ENCODE measurements at places on chromosomes 3 and 15.

GRCh38 chr3:122938783-122939425 is 88.7 kb downstream of the SEMA5B start:
- peak; percentile 76 for DNase-seq

DNA sequence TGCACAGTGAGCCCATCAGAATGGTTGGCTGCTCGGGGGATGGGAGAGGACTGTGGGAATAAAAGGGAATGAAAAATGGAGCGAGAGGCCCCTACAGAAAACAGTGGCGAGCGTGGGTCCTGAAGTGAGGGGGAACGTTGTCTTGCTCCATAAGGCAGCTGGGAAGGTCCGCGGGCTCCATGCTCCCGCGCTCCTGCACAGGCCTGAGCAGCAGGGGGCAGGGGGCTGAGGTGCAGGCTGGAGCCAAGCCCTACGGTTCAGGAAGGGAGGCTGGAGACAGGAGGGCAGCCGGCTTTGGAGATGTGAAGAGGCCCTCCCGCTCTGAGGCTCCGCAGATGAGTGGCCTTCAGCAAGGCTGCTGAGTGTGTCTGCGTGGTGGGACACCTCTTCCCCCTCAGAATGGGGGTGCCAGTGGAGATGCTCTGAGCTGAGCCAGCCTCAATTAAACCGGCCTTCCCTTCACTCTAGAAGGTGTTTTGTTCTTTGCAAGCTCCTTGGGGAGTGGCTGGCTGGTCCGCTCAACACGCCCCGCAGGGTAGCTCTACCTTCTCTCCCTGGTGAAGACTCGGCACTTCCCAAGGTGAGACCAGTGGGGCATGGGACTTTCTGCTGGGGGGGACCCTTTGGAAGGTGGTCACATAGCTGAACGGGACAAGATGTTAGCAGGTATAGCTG is 208.0 kb downstream of the XXYLT1 start:
- no peak for DNase-seq

- DNase-seq = no peak
These were observed 5.0 kb downstream of the CHCHD4 start for GRCh38 chr3:14119651-14120050.

- no peak for DNase-seq
These were observed 8.5 kb upstream of the PIAS1 start for GRCh38 chr15:68045289-68046265.

DNA sequence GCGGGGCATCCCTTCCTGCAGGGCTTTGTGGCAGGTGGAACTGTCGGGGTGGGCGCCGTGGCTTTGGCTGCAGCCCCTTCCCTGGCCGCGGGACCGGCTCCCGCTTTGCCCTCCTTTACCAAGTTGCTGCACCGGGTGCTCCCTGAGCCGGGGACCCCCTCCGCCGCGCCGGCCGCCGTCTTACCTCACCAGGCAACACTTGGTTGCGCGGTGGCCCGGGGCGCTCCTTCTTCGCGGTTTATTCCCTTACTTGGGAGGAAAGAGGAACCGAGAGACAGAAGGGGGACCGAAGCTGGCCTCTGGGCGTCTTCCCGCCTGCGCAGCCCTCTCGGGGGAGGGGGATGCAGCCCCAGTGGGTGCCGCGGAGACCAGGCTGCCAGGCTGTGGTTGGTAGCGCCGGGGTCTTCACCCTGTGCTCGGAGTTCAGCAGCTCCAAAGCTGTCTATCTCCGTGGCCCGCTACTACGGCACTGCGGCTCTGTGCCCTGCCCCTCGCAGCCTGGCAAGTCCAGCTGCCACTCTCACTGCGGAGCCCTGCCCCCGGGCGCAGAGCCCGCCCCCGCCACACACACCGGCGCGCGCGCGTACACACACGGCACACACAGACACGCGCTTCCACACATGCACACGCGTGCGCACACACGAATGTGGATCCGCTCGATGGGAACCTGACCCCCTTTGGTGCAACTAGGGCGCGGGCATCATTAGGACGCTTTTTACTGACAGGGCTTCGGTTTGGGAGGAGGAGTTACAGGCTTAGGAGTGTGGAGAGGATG is at the start of gene DGKG:
Gene DGKG (minus strand): TSS at position 473 of the 775 bp plus-strand sequence. CDS start 41,775 bp downstream, outside the sequence.
- no peak for DNase-seq

DNA sequence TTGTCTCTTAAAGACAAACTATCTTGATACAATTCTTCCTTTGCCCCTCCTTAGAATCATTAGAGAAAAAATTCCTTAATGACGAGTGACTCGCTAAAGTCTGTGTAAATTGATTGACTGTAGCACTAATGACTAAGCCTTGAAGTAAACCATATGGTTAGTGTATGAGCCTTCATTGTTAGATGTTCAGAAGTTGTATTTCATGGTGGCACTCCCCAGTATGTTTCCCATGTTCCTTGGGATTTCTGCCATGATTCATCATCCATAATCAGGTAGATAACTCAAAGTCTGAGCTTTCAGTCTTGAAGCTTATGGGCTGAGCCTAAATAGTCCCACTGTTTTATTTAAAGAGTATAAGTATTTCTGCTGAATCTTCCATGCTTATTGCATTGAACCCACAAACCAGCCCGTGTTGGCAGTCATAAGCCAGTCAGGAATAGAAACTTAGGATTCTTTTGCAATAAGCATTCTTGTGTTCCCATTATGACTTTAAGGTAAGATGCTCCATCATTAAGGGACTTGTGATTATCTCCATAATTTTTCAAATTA is 371.2 kb upstream of the RARB start:
- DNase-seq = no peak

GRCh38 chr3:30448450-30449289 is 157.7 kb upstream of the TGFBR2 start:
- no peak for DNase-seq

DNA sequence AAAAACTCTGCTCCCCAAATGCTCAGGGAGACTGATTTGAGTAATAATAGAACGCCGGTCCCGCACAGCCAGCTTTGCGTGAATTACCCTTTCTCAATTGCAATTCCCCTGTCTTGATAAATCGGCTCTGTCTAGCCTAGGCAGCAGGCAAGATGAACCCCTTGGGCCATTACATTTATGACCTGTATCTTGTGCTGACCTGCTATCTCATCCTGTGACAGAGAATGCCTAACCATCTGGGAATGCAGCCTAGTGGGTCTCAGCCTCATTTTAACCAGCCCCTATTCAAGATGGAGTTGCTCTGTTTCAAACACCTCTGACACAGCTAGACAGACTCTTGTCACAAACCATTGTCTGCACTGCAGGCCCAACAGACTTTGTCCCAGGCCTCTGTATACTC is 13.8 kb upstream of the NUP210 start:
- no peak for DNase-seq

All from OCI-M1 (cell line).